ENCODE measurements at places on chromosomes 1 and 21.

- no peak for DNase-seq
Observed at GRCh38 chr1:204443871-204444581, 32.4 kb upstream of the PPP1R15B start.

- DNase-seq: no peak
Observed at GRCh38 chr1:237961754-237962153, 71.0 kb upstream of the ZP4 start.

- DNase-seq: no peak
Observed at GRCh38 chr1:64047549-64047996, 155.8 kb upstream of the UBE2U start.

- no peak for DNase-seq
Observed at GRCh38 chr1:199101139-199101538, 462.3 kb downstream of the PTPRC start.

GRCh38 chr1:2881556-2881955 lies 80.1 kb upstream of the TTC34 start:
- DNase-seq: no peak

DNA sequence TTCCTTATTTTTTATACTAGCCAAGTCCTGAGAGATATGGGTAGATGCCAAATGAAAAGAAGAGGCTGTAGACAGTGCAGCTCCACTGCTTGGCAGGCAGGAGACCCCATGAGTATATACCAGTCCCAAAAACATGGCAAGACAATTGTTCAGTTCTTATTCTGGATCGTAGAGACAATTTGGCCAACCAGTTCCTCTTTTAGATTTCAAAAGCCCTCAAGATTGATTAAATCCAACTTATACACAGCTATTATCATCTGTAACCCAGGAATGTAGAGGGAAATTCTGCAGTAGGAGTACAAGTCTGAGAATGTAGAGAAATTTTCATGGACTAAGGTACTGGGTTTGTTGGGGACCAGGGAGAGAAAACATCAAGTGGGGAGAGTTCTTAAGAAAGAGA lies 50.3 kb downstream of the ATP6V1G3 start:
- DNase-seq: no peak

DNA sequence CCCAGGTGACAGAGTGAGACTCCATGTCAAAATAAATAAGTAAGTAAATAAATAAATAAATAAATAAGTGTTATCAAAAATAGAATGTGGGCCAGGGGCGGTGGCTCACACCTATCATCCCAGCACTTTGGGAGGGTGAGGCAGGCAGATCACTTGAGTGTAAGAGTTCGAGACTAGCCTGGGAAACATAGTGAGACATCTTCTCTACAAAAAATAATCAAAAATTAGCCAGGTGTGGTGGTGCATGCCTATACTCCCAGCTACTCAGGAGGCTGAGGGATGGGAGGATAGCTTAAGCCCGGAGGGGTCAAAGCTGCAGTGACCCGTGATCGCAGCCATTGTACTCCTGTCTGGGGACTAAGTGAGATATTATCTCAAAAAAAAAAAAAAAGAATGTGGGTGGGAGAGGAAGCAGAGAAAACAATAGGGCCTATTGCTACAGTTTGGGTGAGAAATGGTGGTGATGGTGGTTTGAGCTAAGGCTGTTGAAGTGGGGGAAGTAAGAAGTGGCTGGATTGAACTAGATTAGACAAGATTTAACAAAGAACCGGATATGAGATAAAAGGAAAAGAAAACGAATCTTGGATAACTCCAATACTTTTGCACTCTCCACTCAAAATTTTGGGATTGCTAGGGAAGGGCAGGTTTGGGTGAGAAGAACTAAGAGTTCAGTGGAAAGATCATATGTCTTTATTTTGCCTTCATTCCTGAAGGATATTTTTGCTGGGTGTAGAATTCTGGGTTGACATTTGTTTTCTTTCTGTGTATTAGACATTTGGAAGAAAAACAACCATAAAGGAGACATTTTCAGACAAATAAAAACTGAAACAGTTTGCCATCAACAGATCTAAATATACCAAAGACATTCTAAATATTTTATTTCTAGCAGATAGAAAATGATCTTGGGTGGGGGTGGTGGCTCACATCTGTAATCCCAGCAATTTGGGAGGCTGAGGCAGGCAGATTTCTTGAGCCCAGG lies 57.1 kb upstream of the SPOCD1 start:
- no peak for DNase-seq

DNA sequence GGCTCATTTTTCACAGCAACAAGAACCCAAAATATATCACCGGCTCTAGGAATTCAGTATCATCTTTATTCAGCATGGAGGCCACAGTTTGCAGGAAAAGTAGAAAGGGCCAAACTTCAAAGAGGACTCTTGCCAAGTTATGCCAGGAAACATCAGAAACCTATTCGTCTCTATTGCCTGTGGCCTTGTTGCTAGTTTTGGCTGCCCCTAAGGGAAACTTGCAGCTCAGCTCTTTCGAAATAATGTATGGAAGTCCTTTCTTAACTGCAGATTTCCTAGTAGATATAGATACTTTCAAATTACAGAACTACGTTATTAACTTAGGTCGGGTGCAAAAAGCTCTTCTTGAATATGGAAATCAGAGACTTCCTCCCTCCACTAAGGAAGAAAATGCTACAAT lies 4.2 kb upstream of the NENF start:
- DNase-seq: no peak

GRCh38 chr21:15003463-15004135 lies 61.2 kb downstream of the NRIP1 start:
- no peak for DNase-seq

- no peak for DNase-seq
Observed at GRCh38 chr21:43864962-43865539, at the start of gene AGPAT3. TSS of gene AGPAT3 (plus strand) at chr21:43865223. CDS start at chr21:43959682, 94,459 bp downstream.

GRCh38 chr1:214525535-214526019 lies 25.8 kb downstream of the PTPN14 start:
- DNase-seq: no peak

DNA sequence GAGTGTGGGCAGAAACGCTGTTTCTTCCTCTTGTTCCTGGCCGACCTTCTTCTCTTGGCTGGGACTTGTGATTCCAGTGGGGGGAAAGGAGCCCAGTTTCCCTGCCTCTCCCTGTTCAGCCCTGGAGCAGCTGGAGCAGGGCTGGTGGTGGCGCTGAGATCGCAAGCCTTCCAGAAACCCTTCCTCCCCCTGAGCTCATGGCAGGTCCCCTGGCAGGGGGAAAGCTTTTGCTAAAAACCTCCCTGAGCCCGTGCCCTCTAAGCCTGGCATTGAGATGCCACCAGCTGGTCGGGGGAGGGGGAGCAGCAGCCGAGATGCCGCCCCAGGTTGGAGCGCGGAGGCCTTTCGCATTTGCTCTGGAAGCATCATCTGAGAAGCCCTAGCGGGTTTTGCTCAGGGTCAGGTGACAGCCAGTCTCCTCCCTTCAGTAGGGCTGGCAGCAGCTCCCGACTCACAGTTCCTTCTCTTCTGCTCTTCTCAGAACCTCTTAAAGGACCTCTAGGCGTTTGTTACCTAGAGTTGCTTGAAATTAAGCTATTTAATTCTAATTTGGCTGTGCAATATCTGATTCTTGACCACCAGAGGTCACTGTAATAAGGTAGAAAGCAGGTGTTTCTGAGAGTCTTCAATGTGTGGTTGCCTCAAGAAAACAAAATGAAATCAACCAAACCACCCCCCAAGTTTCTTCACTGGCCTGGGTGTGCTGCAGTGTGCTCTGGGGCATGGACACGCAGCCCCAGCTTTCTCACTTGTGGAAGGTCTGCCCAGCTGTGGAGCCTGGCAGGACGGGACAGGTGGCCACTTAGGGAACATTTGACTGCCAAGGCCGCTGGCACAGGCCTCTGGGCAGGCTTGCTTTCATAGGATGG lies 257.3 kb downstream of the CAMTA1 start:
- no peak for DNase-seq

GRCh38 chr1:65036570-65037051 lies 70.3 kb upstream of the JAK1 start:
- DNase-seq: no peak

DNA sequence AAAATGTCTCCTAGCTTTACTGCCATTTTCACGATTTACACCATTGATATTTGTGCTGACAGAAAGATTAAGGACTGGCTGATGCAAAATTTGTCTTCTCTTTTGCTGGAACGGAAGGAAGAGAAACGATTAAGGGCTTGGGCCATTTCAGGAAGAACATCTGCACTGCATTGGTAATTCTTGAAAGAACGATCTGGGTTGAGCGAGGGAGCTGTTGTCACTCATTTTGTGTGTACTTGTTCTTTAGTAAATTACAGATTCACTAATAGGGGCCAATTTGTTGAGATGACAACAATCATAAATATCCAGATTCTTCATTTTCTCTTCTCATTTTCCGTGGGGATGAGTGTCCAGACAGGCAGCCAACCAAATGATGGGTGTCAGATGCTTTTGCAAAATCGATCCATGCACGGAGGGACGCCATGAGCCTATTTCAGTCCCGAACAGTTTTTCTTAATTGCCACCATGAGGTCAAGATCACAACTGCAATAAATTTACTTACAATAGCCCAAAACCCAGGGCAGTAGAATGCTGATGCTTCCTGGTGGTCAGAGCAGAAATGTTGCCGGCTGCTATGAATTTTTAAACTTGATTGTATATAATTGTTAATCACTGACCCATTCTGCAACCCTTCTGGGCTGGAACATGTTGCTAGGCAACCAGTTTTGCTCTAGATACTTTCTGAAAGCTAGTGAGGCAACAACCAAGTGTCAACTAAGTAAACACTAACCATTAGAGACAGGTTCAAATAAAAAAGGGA lies 132.4 kb upstream of the TIAM1 start:
- DNase-seq: no peak

- no peak for DNase-seq
Observed at GRCh38 chr1:192951691-192952460, 107.3 kb downstream of the UCHL5 start.

- no peak for DNase-seq
Observed at GRCh38 chr1:181525104-181525721, 41.9 kb downstream of the CACNA1E start.

DNA sequence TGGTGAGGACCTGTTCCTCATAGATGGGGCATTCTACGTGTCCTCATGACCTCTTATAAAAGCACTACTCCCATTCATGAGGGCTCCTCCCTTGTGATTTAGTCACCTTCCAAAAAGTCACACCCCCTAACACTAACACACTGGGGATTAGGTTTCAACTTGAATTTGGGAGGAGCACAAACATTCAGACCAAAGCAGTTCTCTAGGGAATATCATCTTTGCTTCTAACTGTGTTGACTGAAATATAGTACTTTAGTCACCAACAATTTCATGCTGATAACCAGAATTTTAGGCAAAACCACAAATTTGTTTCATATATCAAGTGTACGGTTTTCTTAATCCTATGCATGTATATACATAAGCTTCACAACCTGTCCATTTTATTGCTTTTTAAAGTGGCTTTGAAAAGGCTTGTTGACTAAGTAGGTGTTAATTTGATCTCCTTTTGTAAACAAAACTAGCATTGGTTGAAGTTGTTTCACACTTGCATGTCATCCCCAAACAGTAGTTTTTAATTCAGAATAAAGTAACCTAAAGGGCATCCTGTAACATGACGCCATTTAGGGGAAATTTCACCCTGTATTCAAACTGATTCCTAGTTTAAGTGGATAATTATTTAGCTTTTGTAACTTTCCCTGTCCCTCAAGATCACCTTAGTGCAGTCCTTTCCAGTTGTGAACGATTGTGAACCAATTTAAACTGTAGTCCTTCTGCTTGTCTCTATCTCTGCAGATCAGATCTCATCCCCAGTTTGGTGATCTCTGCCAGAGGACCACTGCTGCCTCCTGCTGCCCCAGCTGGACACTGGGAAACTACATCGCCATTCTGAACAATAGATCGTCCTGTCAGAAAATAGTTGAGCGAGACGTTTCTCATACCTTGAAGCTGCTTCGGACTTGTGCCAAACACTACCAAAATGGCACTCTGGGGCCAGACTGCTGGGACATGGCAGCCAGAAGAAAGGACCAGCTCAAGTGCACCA lies 141.1 kb downstream of the TLR5 start:
- no peak for DNase-seq

GRCh38 chr1:207969528-207969927 lies 58.6 kb upstream of the CD34 start:
- DNase-seq: no peak

DNA sequence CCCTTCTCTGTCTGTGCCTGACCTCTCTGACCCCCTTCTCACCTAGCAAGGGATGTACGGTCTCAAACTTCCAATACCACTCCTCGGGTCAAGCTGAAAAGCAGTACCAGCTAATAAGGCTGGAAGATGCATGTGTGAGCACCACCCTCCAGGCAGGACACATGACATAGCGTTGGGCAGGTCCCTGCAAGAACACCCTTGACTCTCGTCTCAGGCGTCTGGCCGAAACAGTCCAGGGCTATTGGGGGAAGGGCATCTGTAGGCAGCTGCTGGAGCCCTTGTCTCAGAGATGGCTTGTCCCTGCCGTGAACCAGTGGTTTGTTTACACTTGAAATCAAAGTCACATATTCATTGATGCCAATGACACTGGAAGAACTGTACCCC lies 56.5 kb downstream of the CD46 start:
- DNase-seq: no peak

DNA sequence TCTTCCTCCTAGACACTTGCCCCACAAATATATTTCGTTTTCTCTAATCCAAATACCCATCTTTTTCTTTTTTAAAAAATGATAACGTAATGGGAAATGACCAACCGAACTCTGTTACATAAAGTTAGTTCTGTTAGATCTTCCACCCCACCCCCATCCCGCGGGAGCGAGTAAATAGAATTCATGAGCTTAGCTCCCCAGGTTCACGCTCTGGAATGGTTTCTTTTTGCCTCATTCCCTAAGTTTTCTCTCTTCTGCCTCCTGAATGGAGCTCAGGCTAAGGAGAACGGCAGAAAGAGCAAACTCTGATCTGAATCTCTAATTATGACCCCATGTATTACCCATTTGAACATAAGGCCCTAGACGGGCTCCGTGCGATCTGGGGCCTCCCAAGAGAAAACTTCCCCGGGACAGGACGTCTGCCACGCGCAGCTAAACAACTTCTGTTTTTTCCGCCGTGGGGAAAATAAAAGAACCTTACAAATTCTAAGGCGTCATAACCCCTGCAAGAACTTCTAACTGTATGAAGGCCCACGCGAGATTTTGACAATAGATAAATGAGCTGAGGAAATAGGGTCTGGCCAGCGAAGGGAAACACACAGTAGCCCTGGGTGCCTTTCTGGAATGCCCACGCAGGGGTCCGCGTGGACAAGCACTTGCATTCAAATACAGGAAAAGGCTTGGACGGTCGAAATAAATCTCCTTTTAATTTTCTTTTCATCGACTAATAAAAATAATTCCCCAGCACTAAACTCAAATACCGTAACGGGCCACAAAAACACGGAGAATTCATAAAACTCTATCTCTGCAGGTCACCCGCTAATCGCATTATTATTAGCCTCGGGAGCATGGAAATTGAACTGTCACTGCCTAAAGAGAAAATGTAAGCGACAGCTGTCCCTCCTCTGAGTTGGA lies 2.2 kb downstream of the TBX15 start:
- no peak for DNase-seq

- DNase-seq: no peak
Observed at GRCh38 chr1:234276151-234276788, 97.0 kb upstream of the COA6 start.

GRCh38 chr1:234322097-234322496 lies 51.2 kb upstream of the COA6 start:
- DNase-seq: no peak

Measured in cortex of kidney (tissue), 1 donor.